ENCODE measurements at places on chromosomes 1 and 21.
A peak's percentile ranks its signal among the peaks of the same experiment; 100 is the strongest.

- DNase-seq, result no peak
These were observed 261.0 kb downstream of the RHOU start for GRCh38 chr1:228996281-228996680.

DNA sequence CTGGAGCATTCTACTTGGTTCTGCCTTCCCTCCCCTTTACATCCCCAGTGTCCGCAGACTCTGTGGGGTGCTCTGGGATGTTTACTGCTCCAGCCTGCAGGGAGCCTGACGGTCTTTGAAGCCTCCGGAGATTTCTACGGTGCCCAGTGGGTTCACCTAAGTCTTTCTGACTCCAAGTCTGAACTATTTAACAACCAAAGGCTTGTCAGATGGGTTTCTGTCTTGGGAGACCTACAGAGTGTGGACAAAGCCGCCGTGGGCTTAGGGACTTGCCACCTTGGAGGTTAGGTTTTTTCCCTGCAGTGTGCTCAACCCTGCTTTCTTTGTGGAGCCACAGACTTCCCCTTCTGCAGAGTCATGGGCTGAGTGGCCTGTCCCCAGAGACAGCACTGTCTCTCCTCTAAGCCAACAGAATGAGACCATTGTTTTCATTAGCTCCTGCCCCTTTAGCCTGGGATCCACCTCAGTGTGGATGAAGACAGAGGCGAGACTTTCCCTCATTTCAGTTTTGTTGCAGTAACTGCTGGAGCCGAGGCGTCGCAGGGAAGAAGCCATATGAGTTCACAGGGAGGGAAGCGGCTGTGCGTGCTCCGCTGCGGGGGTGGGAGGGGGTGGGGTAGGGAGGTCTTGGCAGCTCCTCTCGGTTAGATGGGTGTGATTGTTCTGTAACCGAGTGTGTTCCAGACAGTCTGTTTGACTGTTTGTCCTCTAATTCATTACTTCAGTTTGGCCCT is 120.7 kb downstream of the CNIH3 start:
- no peak for DNase-seq

GRCh38 chr1:94616506-94616905 is 74.9 kb upstream of the F3 start:
- DNase-seq, result no peak

- no peak for DNase-seq
These were observed 167.3 kb downstream of the TBX15 start for GRCh38 chr1:118820864-118821263.

DNA sequence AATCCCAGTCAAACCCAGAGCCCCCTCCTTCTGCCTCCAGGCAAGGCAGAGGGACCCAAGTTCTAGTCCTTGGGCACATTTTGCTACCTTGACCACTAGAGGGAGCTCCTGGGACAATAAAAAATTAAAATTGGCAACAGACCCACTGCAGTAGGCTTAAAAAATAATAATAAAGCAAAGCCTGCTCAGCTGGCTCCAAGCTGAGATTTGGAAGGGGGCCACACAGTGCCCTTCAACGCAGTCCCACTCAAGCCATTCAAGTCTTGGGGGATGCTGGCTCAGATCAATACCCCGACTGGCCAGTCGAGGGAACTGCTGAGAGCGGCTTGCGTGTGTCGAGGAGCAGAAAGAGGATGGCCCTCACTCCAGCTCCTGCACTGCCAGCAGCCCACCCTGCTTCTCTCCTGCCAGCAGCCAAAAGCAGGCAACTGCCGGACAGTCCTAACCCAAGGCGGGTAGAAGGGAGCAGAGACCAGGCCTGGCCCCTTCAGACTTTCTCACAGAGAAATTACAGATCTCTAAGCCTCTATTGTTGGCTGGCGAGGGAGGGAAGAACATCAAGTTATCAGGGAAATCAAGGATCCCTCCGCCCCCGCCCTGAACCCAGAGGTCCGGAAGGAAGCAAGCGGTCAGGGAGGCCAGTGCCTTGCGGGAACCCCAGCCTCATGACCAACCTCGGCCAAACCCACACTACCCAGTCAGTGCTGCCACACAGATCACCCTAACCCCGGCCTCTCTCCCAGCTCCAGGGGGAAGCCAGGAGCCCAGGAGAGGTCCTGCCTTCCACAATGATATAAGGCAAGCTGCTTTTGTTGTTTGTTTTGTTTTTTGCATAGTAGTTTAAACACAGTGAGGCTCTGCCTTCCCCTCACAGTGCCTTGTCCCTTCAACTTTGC is 4.9 kb upstream of the ALDH4A1 start:
- DNase-seq, result peak; percentile 85

GRCh38 chr1:204255225-204255624 is 41.4 kb upstream of the GOLT1A start:
- no peak for DNase-seq
